Astrocyte (in vitro differentiated cells and primary cell): ENCODE measurements at places on chromosomes 11 and 22. TPM values are rescaled to one million over a fixed set of nuclear protein-coding genes. Genes with fewer than 3 reads are reported as not detected.

GRCh38 chr22:35489239-35489638, 51.4 kb upstream of the RASD2 start:
- no peak for DNase-seq

GRCh38 chr22:44112191-44112590, 68.5 kb upstream of the PARVG start:
- DNase-seq, result no peak

DNA sequence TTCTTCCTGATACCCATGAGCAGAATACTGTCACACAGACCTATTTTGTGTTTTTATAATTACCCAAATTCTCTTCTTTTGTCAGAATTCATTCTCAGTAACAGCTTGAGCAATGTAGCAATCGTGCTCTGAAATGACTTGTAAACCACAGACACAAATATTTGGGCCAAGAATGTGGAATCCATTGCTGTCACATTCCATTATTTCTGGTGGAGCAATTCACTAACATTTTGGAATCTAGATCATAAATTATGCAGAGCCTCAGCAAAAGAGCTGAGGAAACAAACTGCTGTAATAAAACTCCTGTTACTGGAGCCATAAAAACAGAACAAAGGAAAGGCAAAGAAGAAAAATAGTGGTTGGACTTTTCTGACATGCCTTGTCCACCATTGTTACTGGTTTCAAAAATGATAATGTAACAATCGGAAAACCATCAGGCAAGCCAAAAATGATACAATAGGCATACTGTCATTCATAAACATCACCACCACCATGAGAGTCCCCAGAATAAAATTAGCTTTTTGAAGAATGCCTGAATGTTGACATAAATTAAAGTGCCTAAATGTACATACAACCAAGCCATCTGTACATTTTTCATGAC, 223.4 kb upstream of the PITPNB start:
- DNase-seq, result peak; percentile 96

GRCh38 chr11:69642913-69643632, 2.1 kb downstream of the CCND1 start:
- peak; percentile 44 for DNase-seq

DNA sequence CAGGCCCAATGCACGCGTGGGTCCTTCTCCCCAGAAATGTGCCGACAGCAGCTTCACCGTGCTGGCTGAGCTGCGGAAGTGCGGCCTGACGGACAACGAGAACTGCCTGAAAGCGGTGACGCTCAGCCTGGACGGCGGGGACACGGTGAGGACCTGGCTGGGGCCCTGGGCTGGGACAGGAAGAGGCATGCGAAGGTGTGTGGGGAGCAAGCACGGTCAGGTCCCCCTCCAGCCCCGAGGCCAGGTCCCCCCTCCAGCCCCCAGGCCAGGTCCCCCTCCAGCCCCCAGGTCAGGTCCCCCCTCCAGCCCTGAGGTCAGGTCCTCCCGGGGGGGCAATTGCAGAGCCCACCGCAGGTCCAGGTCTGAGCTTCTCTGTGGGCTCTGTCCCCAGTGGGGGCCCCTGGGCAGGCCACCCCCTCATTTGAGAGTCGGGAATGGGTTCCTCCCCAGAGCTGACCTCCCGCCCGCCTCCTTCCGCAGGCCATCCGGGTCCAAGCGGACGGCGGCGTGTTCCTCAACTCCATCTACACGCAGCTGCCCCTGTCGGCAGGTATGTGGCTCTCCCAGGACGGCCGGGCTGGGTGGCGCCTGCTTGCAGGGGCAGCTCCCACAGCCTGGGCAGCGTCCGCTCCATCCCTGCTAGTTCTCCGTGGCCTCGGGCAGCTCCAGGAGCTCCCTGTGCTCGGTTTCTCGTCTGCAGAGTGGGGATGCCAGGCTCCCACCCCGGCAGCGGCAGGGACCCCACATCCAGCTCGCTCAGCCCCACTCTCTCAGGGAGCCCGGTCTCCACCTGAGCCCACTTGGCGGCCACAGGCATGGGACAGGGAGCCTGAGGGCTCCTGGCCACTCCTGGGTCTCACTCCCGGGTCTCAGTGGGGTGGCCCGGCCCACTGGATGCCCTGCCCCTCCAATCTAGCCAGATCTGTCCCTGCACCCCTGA, 7.9 kb downstream of the MUC5B start:
- DNase-seq, result no peak

GRCh38 chr22:30280505-30280904, 8.8 kb downstream of the CASTOR1 start:
- DNase-seq, result no peak

DNA sequence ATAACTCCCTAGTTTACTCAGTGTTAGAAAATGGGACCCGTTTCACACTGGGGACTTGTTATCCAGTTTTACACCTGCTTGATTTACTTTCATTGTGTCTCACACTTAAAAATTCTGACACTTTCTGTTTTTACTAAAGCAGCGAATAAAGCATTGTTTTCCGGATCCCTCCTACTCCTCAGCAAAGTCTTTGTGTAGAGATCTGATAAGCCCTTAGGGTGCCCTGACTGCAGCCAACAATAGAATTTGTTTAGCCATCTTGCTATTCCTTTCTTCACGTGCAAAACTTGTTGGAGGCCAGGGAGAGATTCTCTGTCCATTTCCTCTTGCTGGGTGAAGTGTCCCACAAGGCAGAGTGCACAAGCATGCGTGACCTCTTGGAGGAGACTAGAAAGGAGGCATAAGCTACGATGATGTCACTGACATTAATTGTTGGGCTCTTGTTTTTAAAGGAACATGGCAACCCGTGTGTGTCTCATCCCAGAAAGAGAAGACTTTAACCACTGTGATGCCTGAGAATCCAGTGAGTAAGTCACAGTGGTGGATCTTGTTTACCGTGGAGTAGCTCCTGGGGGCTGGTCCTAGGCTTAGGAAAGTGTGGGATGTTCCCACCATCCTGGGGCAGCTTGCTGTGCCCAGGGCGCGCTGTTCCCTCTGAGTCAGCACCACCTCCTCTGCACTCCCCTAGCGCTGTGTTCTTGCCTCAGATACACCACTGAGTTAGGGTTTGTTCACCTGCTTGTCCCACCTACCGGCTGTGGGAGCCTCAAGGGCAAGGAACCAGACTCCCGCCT, 27.7 kb downstream of the MICAL2 start:
- DNase-seq, result peak; percentile 98

DNA sequence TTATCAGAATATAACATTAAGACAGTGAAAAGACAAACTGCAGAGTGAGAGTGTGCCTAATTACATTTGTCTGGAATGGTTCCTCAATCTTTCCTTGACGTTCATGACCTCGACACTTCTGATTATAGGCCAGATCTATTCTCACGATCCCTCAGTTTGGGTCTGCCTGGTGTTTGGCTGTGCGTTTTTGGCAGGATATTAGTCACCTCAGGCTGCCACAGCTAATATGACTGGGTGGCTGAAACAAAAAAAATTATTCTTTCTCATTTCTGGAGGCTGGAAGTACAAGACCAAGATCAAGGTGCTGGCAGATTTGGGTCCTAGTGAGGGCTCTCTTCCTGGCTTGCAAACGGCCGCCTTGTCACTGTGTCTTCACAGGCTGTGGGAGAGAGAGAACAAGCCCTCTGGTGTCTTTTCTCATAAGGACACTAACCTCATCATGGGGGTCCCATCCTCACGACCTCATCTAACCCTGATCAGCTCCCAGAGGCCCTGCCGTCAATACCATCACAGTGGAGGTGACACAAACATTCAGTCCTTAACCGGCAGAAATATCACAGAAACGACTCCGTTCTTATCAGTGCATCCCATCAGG, 23.2 kb downstream of the IFITM10 start:
- no peak for DNase-seq

DNA sequence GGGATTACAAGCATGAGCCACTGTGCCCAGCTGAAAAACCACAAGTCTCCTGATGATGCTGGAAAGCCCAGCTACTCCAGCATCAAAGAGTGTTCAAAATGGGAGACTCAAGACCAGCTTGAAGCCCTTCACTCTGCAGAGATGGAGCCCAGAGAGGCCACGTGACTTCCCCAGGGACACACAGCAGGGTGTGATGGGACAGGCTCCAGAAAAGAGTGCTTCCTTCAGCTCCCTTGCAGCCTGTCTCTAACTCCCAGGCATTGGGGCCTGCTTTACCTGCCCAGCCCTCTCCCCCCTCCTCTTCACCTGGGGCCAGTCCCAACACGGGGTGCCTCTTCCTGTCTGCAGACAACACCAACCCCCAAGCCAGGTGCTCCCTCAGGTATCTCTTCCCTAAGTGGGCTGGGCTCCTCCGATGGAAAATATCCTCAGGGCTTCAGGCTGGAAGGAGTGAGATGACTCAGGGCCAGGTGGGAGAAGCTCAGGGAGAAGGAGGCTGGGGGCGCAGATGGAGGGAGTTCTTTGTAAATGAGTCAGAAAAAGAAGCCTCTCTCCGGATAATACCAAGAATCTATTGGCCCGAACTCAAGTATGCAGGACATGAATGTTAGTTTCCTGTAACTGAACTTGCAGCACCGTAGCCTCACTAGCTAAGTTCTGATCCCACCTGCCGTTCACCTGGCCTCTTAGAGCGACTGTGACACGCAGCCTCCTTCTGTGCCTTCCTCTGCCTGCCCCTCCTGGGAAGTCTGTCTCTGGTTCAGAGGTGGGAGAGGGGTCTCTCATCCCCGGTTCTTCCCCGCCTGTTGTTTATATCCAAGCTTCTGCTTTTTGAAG, 326.6 kb downstream of the MN1 start:
- peak; percentile 96 for DNase-seq

DNA sequence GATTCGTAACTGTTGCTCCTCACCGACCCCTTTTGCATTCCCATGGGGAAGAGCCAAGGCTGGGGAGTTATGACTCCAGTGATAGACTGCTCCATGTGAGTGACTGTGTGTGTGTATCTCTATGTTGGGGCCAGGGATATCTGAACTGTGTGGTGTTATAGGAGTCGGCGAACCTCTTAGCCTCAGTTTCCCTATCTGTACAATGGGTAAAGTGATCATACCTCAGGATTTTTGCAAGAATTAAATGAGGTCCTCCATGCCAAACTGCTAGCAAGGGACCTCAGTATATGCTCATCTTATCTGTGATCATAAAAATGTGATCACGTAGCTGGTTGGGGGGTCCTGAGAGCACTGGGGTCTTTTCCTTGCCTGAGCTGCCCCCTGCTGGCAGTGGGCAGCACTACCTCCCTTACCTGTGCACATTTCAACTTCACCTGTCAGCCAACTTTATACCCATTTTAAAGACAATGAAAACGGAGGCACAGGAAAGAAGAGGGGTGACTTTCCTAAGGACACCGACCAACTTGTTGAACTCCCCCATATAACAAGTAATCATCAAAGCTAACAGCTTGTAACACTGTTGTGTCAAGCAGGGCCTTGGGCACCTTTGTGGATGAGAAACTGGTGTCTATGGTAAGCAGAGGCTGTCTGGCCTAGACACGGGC, 1.4 kb upstream of the DPP3 start:
- DNase-seq, result peak; percentile 12

DNA sequence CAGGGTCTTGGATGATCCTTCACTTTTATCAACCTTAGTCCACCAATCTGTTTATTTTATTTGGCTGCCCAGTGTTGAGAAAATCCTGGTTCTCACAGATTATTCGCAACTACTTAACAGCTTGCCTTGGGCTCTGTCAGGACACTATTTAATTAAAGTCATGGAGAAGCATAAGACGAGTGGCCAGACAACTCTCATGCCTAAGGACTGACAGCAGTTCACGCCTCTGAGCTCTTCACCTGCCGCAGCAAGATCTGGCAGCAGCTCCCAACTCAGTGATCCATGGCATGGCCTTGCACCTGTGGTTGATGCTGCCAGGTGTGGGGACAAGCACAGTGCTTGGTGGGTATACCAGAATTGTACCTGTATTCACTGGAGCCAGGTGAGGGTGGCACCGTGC, 37.8 kb downstream of the HIRA start:
- DNase-seq, result no peak

- DNase-seq, result no peak
Measured at GRCh38 chr11:101336155-101336554, 206.5 kb upstream of the PGR start.

- DNase-seq, result no peak
Measured at GRCh38 chr22:44328762-44329161, 16.0 kb upstream of the SHISAL1 start.

The MAPK8IP2 gene
- total RNA-seq, result 4.7 and 5.9 TPM in 2 replicates

The TMEM218 gene
- 11.6 and 11.9 TPM in 2 replicates for total RNA-seq

The OR10A6 gene
- 0.07 TPM in 1 of 2 replicates, not detected in the other for total RNA-seq

The FAM180B gene
- 0.16 TPM in 1 of 2 replicates, not detected in the other for total RNA-seq

The ART5 gene
- 4.1 and 8.3 TPM in 2 replicates for total RNA-seq

The AMPD3 gene
- 4.3 and 5.6 TPM in 2 replicates for total RNA-seq
